GM10248 (cell line): ENCODE measurements at places on chromosomes 4 and X.
A peak's percentile ranks its signal among the peaks of the same experiment; 100 is the strongest.

DNA sequence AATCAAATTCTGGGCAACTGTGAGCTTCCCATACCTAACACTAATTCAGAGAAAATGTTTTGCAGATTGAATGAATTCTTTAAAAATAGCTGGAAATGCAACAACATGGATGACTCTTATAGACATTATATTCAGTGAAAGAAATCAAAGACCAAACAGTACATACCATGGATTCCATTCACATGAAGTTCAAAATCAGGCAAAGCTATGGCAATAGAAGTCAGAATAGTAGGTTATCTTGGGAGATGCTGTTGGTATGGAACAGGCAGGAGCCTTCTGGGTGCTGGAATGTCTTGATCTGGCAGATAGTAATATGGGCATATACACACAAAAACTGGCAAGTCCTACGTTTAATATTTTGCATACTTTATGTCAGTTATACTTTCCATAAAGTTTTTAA is 25.5 kb upstream of the CBLL2 start:
- DNase-seq: no peak

DNA sequence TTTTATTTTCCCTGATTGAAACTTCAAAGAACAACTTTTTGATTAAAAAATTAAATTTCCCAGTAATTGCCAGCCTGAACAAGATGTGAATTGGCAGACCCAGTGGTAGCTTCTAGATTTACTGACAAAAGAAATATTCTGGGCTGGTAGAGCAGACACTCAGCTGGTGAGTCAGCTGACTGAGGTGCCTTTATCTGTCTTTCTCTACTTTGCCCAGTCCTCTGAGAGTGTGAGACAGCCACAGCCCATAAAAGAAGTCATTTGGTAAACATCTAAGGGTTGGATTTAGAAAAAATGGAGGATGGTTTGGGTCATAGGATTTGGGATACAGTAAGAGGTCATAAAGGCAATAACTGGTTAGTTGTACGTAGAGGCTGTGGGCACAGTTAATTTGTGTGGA is 54.5 kb downstream of the CCSER1 start:
- no peak for DNase-seq

DNA sequence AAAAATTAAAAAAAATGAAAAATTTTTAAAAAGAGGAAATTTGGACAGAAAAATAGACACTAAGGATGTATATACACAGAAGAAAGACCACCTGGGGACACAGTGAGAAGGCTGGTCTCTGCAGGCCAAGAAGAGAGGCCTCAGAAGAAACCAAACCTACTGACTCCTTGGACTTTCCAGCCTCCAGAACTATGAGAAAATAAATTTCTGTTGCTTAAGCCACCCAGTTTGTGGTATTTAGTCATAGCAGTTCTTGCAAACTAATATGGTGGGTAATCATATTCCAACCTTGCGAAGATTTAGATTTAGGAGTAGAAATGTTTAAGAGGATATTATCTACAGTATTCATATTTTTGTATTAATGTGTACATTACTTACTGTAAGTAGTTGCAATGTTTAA is 56.4 kb downstream of the COQ2 start:
- no peak for DNase-seq

- DNase-seq: no peak
These were observed 671.8 kb downstream of the PCDH7 start for GRCh38 chr4:31391976-31392375.

DNA sequence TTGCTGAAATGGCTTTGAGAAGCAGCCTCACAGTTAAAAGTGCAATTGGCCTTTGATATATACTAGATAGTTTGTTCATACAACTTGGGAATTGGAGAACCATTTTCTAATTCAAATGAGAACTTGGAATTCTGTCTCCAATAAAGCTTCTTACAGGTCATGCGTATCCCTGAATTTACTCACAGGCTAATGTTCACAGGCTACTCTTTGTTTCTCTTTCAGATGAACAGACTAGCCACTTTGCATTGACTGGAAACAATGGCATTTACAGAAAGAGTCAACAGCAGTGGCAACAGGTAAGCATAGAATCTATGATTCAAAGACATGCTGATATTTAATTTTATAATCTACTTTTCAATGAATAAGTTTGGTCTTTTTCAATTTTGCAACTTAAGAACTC is 13.5 kb downstream of the AFF1 start:
- no peak for DNase-seq

DNA sequence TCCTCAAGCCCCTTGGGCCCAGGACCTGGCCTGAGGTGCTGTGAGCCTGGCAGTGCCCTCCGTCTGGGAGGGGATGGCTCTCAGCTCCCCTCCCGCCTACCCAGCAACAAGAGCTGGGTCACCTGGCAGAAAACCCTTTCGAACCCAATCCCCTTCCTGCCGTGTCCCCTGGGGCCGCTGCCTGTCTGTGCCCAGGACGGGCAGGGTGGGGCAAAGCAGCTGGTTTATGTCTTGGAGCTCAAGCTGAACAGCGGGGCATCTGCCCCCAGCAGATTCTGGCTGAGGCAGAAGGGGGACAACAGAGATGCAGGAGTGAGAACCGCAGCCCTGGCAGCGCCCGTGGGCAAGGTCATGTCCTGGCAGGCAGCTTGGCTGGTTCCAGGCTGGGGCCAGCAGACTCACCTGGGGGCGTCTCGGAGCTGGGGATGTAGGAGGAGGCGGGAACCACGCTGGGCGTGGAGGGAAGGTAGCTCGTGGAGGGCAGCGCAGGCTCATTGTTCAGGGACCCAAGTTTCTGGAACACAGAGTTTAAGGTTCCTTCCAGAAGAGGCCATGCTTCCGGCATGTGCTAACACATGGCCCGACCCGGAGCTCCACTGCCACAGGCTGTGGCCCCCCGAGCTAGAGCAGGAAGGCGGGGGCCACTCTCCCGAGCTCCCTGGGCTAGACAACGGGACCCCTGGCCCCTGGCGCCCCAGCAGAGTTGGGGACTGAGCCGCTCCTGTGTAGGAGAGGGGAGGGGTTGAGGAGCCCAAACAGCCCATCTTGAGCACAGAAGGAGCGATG is 24.2 kb downstream of the NELFA start:
- no peak for DNase-seq

DNA sequence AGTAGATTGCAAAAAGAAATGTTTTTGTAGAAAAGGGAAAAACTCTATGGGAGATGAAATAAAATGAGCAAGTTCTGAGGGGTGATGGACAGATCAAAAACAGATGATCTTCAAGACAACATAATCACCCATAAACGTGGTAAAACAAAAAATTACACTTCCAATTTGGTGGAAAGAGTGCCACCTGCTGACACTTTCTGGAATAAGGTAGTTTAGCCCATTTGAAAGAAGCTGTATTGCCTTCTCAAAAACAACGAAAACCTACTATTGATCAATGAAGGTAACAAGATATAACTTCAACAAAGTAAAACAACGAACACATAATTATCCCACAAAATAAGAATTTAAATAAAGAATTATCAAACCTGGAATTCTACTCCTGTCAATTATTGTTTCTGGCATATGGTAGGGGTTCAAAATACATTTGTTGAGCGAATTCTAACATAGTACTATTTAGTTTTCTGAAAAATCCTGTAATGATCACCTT is 2.5 kb downstream of the COQ2 start:
- DNase-seq: peak; percentile 42

- no peak for DNase-seq
These were observed 13.9 kb downstream of the PAGE2 start for GRCh38 chrX:55102754-55103153.

DNA sequence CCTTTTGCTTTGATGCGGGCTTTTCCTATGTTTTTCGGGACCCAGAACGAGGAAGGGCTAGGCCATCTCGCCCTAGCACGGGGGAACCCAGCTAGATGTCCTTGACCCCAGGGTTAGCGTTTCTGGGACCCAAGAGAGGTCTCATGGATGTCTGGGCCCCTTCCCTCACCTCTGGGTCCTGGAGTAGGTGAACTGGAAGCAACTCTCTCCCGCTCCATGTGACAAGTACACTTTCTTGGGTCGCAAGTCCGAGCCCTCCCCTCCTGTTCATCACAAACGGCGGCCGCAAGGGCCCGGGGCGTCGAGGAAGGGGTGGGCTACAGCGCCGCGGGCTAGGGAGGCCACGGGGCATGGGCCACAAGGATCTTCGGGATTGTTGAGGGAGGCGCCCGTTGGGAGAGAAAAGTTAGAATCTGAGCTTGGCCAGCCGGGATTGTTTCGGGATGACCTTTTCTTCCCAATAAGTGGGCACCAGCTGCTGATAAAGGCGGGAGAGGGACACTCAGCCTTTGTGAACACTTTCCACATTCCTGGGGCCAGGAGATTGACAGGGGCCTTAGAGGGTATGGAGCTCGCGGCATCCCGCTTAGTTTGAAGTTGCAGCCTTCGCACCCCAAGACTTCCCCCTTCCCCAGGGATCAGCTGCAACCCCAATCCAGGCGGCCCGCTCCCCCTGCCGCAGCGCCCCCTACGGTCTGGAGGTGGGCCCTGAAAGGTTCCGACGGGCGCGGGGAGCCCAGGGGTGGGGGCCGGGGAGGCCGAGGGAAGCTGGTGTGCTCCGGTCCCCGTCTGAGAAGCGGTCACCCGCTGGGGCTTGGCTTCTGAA is 136.9 kb upstream of the ZIC3 start:
- DNase-seq: no peak

DNA sequence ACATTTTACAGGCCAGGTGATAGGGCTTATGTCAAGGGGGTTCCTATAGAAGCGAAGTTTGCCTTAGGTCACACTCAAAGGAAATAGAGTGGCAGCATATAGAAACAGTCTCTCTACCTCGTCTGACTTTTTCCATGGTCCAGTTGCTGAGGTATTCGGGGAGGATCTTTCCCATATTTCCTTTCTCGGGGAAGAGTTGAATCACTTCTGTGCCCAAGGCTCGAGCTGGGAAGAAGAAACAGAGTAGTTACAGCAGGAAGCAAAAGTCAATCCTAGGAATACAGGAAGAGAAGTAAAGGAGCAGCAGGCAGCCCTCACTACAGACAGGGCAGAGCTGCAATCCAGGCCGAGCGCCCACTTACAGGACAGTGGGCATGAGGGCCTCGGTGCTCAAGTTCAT is 26.7 kb upstream of the ELF4 start:
- no peak for DNase-seq

- DNase-seq: no peak
These were observed 19.9 kb downstream of the TACC3 start for GRCh38 chr4:1741208-1741607.

DNA sequence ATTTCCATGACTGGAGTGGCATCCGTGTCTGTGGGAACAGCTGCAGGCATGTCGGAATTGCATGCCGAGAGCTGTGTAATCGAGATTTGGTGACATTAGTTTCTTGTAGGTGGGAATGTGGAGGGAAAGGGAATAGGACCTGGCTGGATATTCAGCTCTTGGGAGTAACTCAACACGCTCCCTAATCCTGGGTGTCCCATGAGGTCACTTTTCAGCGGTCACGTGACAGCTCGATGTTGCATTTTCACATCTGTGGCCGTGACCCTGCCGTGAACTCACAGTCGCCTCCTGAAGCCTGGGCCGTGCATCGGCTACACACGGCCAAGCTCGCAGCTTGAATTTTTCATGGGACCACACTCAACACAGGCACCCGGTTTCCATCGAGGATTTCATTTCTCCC is 25.8 kb upstream of the PSAPL1 start:
- no peak for DNase-seq

GRCh38 chrX:108735679-108736508 is 469 bp downstream of the IRS4 start:
- DNase-seq: peak; percentile 8

- DNase-seq: peak; percentile 38
These were observed 21.2 kb downstream of the SLC2A9 start for GRCh38 chr4:9999956-10000561.

GRCh38 chr4:175129797-175130196 is 211.6 kb downstream of the ADAM29 start:
- no peak for DNase-seq

DNA sequence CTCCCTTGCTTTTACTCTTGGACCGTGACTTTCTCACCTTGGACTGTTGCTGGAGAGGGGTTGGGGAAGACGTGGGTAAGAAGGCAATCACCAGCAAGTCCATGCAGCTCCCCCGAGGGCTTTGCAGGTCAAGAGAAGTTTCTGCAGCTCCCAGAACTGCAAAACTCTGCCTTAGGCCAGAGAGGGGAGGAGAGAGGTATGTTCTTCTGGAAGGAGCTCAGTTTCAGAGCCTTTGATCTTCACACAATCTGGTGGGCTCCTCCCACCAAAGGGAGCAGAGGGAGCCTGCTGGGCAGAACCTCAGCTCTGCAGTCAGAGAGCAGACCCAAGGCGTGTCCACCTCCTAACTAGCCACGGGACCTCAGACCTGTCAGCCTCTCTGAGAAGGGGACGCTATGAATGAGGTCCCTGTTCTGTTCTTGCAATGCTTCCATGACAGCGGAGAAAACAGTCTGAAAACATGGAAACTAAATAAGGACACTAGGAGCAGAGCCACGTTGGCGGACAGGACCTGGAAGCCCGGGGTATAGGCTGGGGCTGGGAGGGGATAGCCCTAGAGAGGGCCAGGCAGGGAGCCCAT is 92.8 kb downstream of the EVC2 start:
- no peak for DNase-seq

GRCh38 chrX:66638591-66639500 is at the start of gene EDA2R:
Gene EDA2R, minus strand, starts transcription at chrX:66639078. Its CDS starts 23,058 bp downstream, at chrX:66616020.
- peak; percentile 68 for DNase-seq

GRCh38 chr4:138445098-138445497 is 202.9 kb upstream of the SLC7A11 start:
- DNase-seq: no peak

DNA sequence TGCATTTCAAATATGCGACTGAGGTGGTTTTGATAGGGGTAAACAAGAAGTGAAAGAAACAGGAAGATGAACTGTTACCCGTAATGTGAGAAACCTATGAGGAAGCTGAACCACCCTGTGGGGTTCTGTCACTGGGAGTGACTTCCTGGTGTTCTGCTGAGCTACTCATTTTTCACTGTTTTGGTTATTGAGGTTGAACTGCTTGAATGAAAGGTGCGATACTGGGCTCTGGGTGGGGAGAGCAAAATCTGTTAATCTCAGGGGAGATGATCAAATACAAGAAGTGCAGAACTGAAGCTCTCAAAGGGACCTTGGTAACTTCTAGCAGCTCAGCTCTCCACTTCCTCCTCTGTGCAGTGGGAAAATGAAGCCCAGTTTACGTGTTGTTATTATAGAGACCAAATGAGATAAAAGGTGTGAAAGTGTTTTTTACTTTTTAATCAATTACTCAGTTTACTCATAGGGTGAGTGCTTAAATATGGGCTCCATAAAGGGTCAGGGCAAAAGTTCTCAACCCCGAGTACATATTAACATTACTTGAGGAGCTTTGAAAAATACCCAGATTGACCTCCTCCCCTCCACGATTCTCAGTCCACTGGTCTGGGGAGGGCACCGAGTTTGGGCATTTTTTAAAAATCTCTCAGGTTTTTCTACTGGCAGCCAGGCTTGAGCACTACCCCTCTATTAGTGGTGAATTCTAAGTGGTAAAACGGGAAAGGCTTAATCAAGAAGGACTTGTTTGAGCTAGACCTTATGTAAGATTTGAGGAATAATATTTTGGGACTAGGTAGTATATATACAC is 66.7 kb downstream of the COQ2 start:
- DNase-seq: peak; percentile 82

GRCh38 chr4:91963486-91963885 is 340.3 kb upstream of the GRID2 start:
- DNase-seq: no peak
